Fibroblast of skin of right quadriceps (primary cell): ENCODE measurements at places on chromosomes 12 and 14.
A peak's percentile ranks its signal among the peaks of the same experiment; 100 is the strongest.

DNA sequence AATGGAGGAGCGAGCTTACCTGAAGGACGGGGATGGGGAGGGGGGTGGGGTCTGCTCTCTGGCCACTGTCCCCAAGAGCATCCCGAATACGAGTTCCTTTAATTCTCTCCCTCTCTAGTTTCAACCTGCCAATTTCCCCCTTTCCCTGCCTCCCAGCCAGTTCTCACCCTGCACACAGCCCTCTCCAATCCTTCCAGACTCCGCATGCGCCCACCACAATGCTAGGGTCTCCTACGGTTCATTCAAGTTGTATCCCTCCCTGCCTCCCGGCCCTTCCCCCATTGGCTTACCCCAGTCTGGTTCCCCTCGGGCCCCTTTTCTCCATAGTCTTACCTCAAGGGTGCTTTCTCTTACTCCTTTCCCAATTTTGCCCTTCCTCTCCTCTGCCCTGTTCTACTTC, 708 bp upstream of the IGFBP6 start:
- no peak for DNase-seq

DNA sequence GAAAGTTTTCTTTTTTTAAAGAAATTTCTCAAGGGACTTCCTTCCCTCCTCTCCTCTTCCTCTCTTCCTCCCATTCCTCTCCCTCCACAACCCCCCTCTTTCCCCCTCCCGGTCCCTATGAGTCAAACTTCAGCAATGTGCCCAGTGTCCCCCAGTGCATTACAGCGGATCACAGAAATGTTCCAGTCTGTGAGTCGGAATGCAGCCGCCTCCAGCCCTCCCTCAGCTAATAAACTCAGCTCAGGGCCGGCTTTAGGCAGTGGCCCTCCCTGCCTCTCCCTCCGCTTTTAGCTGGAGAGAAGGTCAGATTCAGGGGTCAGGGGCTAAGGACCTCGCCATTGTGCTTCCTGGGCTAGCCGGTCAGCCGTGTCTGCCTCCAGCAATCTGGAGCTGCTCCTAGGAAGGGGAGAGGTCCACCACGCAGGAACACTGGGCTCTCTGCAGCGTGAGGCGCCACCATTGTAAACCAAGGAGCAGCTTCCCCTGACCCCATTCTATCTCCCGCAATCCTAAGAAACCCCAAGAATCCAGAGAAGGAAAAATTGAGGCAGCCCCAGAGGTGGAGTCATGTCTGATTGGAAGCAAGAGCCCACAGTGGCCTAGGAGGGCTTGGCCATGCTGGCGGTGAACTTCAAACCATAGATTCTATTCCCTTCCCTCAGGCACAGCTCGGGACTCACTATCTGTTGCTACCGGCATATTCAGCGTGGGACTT, 1.1 kb upstream of the HDAC7 start:
- peak; percentile 99 for DNase-seq

GRCh38 chr14:37870170-37870569, 274.7 kb downstream of the TTC6 start:
- DNase-seq: no peak

GRCh38 chr14:95477411-95478269, 38.8 kb downstream of the SYNE3 start:
- no peak for DNase-seq

GRCh38 chr14:94066089-94066676, 14.8 kb downstream of the DDX24 start:
- DNase-seq: no peak

DNA sequence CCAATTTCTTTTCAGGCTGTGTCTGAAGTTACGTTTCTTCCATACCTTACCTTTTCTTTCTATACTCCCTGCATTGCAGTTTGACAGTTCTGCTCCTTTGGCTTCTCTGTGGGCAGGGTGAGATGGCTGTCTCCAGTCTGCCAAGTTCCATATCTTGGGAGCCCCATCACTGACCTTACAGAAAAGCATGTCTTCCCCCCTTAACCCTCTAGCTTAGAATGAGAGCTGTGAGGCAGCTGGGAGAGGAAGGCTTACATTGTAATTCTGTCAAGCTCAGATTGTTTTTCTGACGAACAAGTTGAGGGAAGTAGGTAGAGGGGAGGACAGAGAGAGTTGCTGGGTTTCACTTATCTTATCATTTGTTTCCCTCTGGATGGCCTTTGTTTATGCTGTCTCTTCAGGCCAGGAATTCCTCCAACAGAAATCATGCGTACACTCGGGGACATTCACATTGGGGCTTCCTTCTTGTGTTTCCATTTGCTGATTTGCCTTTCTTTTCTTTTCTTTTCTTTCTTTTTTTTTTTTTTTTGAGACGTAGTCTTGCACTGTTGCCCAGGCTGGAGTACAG, 9.3 kb downstream of the DAAM1 start:
- no peak for DNase-seq

DNA sequence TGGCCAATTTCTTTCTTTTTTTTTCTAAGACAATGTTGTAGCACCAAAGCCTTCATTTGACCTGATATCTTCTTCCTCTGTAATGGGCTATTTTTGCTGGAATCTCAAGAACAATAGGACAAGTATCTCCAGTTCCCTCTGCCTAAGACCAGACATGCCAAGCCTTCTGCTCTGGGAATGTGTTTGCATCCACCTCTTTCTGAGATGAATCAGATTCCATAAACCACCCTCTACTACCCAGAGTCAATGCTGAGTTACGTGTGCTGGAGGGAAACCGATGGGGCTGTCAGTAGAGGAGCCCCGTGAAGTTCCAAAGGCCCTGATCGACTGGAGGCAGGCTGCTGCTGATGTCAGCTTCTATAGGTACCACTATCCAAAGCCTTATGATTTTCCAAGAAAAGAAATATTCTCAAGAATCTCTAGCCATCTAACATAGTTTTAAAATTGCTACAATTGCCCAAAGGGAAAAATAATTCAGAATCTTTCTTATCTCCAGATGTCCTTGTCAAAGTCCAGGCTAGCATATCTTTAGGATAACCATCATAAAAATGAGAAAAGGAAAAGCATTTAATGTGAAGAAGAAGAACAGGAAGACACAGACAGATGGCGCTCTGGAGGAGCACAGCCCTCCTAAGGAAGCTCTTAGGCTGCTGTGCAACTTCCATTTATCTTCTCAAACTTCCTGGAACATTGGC, 101.9 kb downstream of the SLC8A3 start:
- DNase-seq: peak; percentile 21
